ENCODE measurements at places on chromosomes 4 and X.

DNA sequence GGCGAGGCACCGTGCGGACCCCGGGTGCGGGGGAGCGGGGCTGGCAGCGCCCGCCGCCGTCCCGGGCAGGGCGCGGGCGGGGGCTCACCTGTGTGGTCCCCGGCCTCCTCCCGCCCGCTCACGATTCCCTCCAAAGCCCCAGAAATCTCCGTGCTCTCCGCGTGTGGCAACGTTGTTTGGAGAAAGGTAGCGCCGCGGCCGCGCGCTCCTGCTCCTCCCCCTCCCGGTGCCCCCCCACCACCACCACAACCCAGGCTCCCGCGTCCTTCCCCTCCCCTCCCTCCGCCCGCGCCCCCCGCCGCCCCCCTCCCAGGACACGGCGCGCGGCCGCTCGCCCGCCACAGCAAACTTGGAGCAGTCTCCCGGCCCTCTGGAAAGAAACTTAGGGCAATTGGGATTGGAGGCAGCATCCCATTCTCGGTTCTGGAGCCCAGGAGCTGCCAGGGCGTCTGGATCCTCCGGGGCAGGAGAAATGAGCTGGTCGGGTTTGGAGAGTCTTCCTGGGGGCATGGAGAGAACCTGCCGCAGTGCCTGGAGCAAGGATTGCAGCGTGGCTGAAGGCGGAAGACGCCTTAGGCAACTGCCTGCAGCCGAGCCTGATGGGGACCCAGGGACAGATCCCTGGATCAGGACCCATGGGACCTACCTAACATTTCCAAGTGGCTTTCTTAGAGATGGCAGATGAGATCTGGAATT is 855 bp downstream of the KLF3 start:
- H3K4me3 ChIP-seq: peak overlapping the region; percentile 100
- H3K4me1 ChIP-seq: peaks cover 58% of the 10 kb centered on the region

DNA sequence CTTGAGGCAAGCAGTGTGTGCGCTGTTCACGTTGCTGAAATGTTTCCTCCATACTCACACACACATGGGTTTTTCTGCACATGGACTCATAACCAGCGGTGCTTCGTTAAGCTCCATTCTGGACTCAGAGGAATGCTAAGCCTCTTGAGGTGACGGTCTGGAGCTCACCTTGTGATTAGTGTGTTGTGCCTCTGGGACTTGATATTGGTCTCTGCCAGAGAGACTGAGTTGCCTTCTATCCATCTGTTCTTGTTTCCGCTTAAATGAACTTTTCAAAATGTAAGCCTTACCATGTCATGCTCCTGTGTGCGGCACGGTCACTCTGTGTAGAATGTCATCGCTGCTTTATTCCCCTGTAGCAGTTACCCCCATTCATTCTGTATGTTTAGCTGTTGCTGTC is 42.5 kb downstream of the ADD1 start:
- H3K4me1 ChIP-seq: peaks cover under 1% of the 10 kb centered on the region
- peaks cover 70% of the 10 kb centered on the region for H3K36me3 ChIP-seq
- no peak for ATAC-seq
- no peaks in the 10 kb centered on the region for H3K27me3 ChIP-seq

- no peak for ATAC-seq
- H3K27me3 ChIP-seq: no peaks in the 10 kb centered on the region
- no peak overlapping the region for H3K27ac ChIP-seq
- H3K4me1 ChIP-seq: no peaks in the 10 kb centered on the region
These were observed 7.1 kb upstream of the OPHN1 start for GRCh38 chrX:68440442-68440841.

DNA sequence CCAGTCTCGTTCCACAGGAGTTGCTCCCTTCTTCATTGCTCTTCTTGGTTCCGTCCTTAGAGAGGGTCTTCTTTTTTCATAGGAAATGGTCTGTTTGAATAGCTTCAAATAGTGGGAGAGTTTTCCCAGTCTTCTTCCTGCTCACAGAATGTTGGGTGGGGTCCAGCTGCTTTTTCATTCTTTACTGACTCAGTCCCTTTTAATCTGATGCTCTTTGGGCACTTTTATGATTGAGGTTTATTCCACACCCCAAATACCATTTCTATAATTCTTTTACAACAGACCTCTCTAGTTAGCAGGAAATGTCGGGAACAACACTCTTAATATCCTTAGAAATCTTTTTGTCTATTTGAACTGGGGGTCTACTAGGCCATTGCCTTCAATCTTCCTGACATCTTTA is 239.5 kb downstream of the PRDM5 start:
- no peak overlapping the region for H3K27ac ChIP-seq
- no peak for ATAC-seq
- H3K4me3 ChIP-seq: no peak overlapping the region

Measured in gastroesophageal sphincter (tissue), 4 donors.